NCI-H2107 (cell line): ENCODE measurements at places on chromosomes 5 and 9.
A peak's percentile ranks its signal among the peaks of the same experiment; 100 is the strongest.

DNA sequence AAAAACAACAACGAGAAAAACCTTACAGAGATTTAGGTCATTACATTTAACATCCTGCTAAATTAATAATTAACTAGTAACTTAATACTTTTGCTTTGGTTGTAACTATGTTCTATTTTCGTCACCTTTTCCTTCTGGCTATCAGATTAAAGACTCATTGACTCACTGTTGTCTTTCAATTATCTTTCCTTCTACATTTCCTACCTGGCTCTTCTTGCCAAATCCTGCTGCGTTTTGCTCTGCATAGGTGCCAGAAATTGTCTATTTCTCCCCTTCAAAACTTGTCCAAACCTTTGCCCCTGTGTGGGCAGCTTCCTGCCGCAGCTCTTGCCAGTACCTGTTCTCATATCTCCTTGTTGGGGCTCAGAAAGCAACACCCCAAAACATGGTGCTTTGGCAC, 235.5 kb upstream of the ZNF608 start:
- no peak for DNase-seq

- DNase-seq: no peak
Observed at GRCh38 chr5:101482931-101483330, 579.8 kb upstream of the ST8SIA4 start.

- peak; percentile 46 for DNase-seq
Observed at GRCh38 chr9:122213589-122214413, 15.0 kb downstream of the LHX6 start.

DNA sequence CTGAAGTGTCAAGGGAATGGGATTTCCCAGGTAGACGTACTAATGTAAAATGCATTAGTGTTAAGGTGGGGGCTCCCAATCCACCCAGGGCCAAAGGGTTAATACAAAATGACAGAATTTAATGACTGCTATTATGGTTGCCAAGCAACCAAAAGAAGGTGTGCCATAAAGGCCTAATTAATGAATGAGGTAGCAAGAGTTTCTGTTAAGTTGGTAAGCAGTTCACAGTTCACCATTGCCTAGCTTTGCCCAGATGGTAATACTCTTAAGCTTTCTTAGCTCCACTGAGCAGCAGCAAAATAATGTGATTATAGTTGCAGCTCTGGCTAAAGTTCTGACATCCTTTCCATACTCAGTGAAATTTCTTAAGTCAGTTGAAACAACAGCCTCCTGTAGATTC, 211.7 kb downstream of the DENND1A start:
- DNase-seq: no peak

GRCh38 chr9:128607642-128608350, 48.9 kb downstream of the DYNC2I2 start:
- DNase-seq: peak; percentile 72

DNA sequence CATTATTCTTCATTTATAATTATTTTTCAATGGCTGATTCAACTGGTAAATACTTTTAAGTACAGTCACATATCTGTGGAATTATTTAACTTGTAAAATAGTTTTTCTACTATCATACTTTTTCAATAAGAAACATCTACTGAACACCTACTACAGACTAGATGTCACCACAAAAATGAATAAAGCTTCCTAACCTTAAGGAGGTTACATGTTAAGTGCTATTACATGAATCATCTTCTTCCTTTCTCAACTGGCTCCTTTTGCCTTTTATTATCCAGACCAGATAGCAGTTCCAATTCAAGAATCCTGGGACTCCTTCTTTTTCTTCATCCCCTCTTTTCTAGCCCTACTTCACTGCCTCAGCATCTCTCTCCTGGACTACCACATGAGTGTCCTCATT, 4.7 kb downstream of the PGGT1B start:
- no peak for DNase-seq

GRCh38 chr5:134288610-134289009, 62.7 kb upstream of the PPP2CA start:
- no peak for DNase-seq

- peak; percentile 8 for DNase-seq
Observed at GRCh38 chr9:35481347-35481975, 8.4 kb upstream of the RUSC2 start.

GRCh38 chr5:19044311-19044710, 943.7 kb downstream of the CDH18 start:
- DNase-seq: no peak

- DNase-seq: no peak
Observed at GRCh38 chr5:76425928-76426804, 23.1 kb downstream of the IQGAP2 start.

- DNase-seq: no peak
Observed at GRCh38 chr9:76817489-76817888, 53.3 kb downstream of the PCA3 start.

DNA sequence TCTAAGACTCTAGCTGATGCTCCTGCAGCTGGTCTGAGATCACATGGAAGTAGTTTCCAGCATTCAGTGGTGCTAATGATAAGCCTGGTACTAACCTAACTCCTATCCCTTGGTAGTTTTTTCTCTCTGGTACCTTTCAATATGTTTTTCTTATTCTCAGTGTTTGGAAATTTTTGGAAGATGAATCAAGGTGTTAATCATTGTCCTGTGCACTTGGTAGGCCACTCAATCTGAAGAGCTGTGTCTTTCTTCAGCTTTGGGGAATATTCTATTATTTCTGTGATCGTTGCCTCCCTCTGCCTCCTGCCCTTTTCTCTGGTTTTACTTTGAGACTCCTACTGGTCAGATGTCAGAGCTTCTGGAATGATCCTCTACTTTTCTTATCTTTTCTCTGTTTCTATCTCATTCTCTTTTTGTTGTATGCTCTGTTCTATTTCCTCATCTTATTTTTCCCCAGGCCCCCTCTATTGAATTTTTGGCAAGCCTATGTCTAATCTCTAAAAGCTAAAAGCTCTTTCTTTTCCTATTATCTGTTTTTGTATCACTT, 136.8 kb downstream of the APBA1 start:
- DNase-seq: no peak

DNA sequence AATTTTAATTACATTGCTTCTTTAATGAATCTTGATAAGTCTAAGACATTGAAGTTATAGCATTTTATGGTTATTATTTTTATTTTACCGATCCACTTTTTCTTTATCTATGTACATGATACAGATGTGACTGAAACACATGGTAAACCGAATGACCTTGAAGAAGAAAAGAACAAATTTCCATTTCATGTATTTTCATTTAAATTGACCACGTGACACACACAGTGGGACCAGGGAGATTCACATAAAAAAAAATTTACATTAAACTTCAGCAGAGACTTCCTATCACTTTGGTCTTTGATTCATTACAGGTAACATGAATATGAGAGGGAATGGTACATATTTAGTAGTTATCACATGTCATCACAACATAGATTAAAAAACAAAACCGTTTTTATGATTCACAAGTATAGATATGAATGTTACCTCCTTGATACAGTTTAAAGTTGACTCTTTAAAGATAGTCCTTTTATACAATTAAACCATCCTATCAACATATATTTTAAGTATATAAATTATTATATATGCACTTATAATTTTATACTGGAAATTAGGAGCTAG, 133.1 kb downstream of the ZCCHC7 start:
- no peak for DNase-seq

- DNase-seq: no peak
Observed at GRCh38 chr5:170599756-170600155, 95.9 kb downstream of the KCNIP1 start.
